ENCODE measurements at places on chromosomes 4 and X.

GRCh38 chrX:105460376-105460775 is 239.9 kb upstream of the TEX13A start:
- DNase-seq = no peak

GRCh38 chr4:106186201-106186600 is 129.8 kb downstream of the TBCK start:
- DNase-seq = no peak

DNA sequence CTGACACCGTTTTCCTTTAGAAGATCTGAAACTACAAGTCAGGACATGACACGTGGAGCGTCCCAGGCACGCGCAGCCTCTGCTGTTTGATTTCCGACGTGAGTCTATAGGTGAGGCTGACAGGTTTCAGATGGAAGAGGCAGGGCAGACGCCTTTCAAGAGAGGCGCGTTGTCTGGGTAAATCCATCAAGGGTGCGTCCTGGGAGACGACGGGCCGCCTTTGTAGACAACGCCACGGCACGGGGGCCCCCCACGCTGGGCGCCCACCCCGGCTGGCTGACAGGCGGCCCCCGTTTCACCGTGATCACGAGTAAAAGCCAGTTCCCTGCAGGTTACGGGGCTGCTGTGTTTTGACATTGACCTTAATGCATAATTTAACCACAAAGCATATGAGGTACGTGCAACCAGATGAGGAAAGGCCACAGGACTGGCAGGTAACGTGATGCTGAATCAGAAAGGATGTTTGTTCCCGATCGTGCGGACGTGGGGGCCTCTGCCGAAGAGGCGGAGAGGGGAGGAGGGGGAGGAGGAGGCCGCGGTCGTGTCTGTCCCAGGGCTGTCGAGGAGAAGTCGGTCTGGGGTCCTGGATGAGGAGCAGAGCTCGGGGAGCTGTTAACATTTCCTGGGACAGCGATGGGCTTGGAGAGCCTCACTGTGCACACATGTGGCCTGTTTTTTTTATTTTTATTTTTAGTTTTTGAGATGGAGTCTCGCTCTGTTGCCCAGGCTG is 51.1 kb upstream of the PPP2R3B start:
- DNase-seq = no peak

GRCh38 chr4:52843958-52844357 is 18.2 kb upstream of the RASL11B start:
- DNase-seq = no peak

- DNase-seq = no peak
Observed at GRCh38 chr4:40918330-40918729, 168.6 kb downstream of the NSUN7 start.

DNA sequence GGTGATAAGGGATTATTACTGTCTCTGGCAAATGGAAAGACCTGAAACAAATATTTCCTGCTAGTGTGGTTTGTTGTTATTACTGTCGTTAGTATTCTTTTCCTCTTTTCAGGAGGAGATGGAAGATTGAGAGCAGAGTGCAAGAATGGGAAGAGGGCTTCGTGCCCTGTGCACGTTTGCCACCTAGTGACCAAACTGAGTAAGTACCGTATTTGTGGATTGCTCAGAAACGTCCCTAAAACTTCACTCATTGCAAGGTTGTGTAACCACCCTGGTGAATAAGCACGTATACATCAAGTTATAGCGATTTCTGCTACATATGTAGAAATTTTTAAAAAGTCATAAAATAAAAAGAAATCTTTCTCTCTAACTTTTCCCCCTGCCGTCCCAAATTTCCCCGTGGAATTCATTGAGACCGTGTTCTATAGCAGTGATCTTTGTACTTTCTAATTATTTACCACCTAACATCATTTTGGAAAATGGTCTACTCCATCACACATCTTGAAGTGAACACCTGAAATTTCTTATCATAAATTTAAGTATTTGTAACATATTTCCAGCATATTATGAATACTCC is 24.3 kb downstream of the LINC00632 start:
- DNase-seq = no peak

GRCh38 chr4:174521800-174522182 is 497 bp downstream of the HPGD start:
- no peak for DNase-seq

DNA sequence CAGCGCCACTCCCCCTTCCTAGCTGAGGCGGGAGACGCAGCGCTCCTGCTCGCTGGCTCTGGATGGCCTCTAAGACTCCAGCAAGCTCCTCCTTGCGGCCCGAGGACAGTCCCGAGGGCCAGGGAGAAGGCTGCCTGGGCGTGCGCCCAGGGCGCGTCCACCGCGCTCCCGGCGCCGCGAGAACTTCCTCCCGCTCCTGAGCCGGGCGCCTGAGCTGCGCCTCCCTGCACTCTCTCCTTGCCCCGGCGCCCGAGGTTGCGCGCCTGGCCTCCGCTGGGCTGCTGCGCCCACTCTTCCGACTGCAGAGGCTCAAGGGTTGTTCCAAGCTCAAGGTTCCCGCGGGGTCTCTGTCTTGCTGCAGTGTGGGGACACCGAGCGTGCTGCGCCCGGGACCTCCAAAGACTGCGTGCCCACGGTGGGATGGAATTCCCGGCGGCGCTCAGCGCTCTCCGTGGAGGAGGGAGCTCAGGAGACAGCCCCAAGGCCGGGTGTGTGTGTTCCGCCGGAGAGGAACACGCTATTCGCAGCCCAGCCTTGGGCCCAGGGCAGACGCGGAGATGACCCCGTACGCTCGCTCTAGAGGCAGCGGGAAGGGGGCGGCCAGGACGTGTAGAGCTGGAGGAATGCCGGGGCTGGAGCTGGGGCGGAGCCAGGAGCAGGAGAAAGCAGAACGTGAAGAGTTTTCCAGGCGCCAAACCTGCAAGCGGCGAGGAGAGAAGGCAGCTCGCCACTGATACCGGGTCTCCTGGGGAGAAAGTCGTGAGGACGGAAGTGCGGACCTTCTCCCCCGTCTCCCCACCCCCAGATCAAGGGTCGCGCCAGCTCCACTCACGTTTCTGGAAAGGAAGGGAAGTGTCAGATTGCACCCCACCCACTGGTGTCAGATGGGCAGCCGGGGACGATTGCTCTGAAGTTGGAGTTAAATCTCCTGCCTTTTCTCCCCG is at the start of gene ARHGAP6:
ARHGAP6 (minus strand) TSS at position 753 of the 944 bp plus-strand sequence. CDS start 1,092 bp downstream, outside the sequence.
- no peak for DNase-seq

DNA sequence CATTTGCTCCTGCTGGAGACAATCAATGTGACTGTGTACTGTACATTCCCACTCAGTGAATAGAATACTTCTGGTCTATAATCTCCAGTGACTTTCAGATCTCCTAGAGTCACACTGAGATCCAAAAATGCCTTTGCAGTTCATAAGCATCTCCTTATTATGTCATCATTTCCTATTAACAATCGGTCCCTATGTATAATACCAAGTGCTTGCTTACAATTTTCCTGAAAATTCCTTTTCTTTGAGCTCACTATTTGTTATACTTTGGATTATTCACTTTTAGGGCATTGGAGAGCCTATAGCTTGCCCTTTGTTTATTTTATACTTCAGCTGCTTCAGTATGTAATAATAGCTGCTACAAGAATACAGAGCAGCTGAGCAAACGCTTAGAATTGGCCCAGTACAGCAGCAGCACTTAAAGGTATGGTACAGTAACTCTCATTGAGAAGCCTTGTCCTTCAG is 313.0 kb downstream of the DCTD start:
- DNase-seq = no peak

DNA sequence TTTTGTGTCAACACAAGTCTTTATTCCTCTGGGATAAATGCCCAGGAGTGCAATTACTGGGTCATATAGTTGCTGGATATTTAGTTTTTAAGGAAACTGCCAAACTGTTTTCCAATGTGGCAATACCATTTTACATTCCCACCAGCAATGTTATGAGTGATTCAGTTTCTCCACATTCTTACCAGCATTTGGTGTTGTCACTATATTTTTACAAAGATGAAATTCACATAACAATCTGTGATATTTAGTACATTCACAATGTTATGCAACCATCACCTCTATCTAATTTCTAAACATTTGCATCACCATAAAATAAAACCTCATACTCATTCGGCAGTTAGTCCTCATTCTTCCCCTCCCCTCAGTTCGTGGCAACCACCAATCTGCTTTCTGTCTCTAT is 75.0 kb downstream of the MAMLD1 start:
- DNase-seq = no peak

DNA sequence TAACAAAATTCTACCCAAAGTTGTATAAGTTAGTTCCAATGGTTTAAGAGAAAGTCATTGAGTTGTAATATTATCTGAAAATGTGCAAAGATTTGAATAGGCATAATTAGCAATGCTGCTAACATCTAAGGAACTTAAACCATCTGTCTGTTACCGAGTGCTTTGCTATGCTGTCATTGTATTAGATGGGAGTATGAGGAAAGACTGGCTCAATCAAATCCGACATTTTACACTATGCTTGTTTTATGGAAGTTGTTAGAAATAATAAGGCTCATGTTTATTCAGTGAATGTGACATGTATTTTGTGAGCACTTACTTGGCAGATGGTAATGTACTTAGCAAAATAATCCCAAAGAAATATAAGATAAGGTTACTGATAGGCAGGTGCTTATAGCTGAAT is 1715.1 kb downstream of the PCDH7 start:
- DNase-seq = no peak

DNA sequence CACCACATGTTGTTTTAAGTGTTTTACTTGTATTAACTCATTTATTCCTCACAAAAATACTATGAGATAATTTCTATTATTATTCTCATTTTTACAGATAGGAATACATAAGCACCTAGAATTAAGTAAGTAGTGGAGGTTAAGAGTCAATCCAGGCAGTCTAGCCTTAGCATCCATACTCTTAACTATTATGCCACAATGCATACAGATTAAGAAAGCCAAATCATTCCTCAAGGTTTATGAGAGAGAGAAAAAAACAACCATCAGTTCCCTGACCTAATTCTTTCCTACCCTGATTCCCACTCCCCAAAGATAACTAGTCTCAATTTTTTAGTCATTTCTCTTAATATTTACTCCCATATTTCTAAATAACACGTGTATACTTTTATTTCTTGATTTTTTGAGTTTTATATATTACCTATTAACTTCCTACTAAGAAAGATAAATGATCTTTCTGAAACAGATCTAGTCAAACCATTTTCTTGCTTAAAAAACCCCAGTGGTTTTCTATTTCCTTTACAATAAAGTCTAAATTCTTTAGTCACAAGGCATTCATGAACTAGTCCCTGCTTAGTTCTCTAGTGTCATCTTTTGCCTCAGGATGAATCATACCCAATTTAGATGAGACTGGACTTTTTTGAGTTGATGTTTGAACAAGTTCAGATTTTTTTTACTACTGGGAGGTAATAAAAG is 16.0 kb downstream of the UBA6 start:
- no peak for DNase-seq

GRCh38 chr4:120209706-120210105 is 143.1 kb upstream of the MAD2L1 start:
- no peak for DNase-seq

- no peak for DNase-seq
Observed at GRCh38 chr4:4225915-4226605, 669 bp downstream of the OTOP1 start.

DNA sequence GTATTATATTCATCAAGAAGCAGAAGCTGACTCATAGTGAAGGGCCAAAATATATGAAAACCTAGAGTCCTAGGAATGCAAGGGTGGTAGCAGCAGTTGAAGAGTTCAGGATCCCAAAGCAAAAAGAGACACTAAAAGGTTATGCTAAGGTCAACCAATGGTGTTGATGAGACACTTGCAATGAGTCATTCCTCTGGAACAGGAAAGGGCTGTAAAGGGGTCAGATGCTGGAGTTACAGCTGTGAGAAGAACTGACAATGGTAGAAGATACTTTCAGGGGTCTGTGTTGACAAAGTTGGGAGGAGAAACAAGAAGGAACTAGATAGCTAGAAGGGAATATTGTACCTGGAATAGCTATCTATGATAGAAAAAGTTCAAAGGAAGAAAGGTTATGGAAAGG is 47.5 kb downstream of the ZGRF1 start:
- DNase-seq = no peak

DNA sequence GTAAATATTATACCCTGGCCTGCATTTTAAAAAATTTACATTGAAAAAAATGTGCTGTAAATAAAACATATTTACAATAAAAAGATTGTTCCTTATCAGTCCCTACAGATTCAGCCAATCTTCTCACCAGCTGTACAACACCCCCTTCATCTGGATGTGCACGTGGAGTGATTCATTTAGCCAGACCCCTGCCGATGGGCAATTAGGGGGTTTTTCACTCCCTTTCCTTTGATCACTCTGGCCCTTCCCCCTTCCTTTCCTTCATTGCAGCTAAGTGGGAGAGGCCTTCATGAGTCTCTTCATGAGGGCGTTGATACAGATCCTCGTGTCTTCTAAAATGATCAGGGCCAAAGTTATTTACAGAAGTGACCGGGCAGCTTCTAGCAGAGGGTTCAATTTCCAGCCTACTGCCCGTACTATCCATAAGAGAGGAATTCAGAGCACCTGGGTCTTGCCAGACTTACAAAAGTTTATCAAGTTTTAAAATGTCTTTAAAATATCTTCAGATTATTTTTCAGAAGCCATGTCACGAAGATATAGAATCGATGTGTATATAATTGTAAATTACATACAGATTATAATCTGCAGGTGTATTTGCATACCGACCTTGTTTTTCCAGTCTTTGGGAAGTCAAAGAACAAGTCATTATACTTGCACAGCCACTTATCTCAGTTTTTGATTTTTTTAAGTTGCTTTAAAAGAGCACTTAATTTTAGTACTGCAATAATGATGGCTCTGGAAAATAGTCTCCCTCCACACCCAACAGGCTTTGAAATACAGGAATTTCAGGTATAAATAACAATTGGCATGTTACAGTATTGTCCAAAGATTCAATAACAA is 21.4 kb upstream of the RASL11B start:
- no peak for DNase-seq

GRCh38 chr4:130705023-130705422 is 1609.1 kb downstream of the C4orf33 start:
- no peak for DNase-seq

- no peak for DNase-seq
Observed at GRCh38 chr4:118268780-118269179, 84.0 kb downstream of the PRSS12 start.

DNA sequence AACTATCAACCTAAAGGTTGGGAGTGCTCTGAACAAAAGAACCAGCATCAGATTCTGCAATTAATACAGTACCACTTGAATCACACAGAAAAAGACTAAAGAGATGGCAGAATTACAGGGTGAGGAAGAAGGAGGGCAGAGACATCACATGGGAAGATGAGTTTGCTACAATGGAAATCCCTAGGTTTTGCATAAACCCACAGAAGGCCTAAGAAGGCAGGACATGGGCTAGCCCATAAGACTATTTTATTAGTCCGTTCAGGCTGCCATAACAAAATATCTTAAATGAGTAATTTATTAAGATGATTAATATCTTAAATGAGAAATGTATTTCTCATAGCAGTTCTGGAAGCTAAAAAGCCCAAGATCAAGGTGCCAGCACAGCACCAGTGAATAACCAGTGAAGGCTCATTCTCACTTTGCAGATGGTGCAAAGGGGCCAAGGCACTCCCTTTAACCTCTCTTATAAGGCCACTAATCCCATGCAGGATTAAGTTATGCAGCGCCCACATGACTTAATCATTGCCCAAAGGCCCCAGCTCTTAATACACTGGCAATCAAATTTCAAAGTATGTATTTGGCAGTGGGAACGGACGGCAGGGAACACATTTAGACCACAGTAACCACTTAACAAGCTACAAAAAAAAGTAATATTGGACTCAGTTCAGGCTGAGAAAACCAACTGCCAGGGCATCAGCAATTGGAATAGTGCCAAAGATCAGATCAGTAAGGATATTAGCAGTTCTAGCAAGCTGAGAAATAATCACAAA is 47.6 kb upstream of the NEUROG2 start:
- DNase-seq = no peak

Measured in RWPE2 (cell line).